ENCODE measurements at places on chromosomes 4 and X. TPM values are rescaled to one million over a fixed set of nuclear protein-coding genes. Genes with fewer than 3 reads are reported as not detected.

- DNase-seq = no peak
These were observed 371.0 kb downstream of the BCOR start for GRCh38 chrX:39726771-39727170.

DNA sequence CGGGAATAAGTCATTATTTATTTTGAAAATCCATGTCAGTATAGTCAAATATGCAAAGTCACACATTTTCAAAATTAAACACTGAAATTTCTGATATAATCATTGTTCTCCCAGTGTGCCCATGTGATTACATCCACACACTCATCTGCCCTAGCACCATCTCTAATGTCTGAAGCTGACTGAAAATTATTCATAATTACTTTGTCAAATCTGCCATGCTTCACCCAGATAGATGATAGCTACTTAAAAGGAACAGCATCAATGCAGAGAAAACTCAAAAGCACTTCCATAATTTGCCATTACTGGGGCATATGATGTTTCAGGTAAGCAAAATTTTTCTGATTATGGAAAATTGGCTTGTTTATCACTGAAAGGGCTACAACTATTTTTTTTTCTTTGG is 1433.3 kb upstream of the IGFBP7 start:
- DNase-seq = no peak

- no peak for DNase-seq
These were observed 127.4 kb upstream of the SFRP2 start for GRCh38 chr4:153916273-153916755.

Gene CTAG1B
- total RNA-seq = not detected

DNA sequence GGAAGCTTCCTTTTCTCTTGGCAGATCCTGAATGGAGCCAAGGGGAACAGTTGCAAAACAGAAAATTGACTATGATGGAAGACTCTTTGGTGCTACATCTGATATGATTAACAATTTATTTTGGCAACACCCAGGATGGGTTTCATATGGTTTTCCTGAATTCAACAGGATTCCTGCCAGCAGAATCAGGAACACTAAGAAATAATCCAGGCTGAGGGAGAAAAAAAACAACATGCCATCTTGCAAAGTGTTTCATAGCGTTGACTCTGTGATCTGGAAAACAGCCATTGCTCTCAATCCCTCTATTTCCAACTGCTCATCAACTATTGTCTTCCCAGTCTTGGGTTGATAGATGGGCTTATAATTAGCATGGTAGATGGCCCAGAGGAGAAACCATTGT is 303.8 kb upstream of the KLF3 start:
- DNase-seq = no peak

DNA sequence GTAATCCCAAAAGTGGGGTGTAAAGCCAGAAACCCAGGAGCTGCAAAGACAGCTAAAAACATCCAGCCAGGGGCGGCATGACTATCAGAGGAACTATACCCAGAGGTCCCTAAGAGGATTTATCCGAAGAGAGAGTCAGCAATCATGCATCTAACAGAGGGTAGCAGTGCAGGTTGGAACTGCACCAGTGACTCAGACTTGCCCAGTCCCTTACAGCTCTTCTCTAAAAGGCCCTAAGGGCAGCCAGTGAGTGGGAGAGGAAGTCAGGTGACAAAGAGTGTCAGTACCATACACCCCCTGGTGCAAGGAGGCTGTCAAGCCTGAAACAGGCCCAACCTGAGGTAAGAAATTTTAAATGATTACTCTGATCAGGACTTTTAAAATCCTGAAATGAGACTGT is 88.1 kb downstream of the CAMK2D start:
- no peak for DNase-seq

DNA sequence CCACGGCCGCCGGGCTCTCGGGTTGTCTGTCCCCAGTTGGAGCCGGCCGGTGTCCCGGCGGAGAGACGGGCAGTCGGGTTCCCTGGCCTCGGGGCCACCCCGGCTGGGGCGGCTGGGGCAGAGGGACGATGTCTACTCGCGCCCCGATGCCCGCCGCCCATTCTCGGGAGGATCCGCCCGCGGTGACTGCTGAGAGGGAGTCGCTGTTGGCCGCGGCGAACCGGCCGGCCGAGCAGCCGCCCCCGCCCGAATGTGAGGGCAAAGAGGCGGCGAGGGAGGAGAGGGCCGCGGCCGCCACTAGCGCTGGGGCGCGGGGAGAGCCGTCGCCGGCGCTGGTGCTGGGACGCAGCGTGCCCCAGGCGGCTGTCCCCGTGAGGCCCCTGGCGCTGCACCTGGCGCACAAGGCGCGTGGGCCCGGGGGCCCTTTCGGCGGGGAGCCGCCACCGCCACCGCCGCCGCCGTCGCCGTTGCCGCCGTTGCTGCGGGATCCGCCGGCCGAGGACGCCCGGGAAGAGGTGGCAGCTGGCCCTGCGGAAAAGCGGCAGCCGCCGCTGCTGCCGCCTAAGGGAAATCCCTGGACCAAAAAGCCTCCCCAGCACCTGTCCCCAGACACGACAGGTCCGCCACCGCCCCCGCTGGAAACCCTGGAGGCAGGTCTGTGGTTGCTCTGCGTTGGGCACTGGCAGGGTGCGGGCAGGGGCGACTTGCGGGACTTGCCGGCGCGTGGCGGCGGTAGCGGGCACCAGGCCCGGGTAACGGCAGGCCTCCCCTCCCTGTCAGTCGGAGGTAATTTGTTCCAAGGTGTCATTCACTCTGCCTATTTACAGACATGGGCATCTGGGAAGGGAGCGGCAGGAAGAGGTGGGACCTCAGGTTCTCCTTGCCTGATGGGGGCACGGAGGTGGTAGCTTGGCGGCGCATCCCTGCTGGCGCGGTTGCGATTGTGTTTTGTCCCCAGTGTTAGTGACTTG is 739 bp downstream of the LARP1B start:
- DNase-seq = peak; percentile 29
